ENCODE measurements at places on chromosomes 5 and 9.

- DNase-seq, result no peak
These were observed 25.8 kb upstream of the GPX8 start for GRCh38 chr5:55134053-55134722.

- DNase-seq, result no peak
These were observed 611.2 kb upstream of the ZNF608 start for GRCh38 chr5:125357660-125358059.

DNA sequence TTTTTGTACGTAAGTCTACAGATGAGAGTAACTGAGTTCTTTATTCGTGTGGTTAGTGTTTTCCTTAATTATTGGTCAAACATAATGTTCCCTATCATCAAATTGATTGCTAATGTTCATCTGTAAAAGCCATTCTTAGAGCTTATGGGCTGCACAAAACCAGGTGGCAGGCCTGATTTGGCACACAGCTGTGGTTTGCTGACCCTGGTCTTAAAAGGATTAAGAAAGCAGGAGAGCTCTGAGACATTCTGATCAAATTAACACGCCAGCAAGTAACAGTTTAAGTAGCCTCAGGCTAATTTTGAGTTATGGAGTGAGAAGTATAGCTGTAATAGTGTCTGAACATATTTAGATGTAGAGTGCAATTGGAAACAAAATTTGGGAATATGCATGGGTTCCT lies 63.2 kb downstream of the PRR16 start:
- no peak for DNase-seq

GRCh38 chr9:95494022-95494415 lies 22.8 kb downstream of the PTCH1 start:
- no peak for DNase-seq

GRCh38 chr9:76369583-76369982 lies 24.6 kb downstream of the RFK start:
- no peak for DNase-seq

GRCh38 chr9:86822006-86822801 lies 125.1 kb downstream of the GAS1 start:
- no peak for DNase-seq

- no peak for DNase-seq
These were observed 26.2 kb downstream of the WWC1 start for GRCh38 chr5:168317521-168318147.

DNA sequence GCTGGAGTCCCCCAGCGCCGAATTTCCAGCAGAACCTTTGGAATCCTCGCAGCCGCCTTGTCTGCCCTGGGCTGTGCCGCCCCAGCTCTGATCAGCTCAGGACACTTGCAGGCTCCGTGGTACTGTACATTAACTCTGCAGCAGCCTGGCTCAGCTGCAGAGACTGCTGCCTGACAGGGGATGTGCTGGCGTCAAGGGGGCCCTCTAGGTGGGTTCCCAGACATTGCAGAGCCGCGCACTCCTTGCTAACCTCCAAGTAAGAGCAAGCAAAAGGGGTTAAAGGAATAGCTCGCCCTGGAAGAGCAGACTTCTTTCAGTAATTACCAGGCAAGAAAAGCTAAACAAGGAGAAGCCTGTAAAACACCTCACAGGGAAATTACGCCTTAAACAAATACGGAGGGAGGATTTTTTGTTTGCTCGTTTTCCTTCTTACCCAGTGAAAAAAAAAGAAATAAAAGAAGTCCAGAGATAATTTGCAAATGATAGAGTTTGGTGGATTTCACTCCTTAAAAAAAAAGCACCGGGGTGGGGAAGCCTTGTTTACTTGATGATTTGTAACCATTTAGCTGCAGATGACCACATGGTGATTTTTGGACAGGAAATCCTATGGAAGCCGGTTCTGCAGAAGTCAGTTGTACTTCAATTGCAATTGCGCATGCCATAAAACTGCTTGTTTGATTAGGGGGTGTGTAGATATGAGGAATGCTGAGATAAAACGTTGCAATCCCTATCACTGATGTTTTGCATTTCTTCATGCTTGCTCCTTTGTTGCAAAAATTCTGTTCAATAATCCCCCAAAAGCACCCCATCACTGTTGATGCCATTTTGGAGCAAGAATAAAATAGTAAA lies 305.8 kb downstream of the PDE4D start:
- peak; percentile 54 for DNase-seq

Measured in upper lobe of left lung (tissue), 6 donors.